ENCODE measurements at places on chromosomes 2 and 18.

- H3K4me1 ChIP-seq: no peaks in the 10 kb centered on the region
- H3K36me3 ChIP-seq: no peaks in the 10 kb centered on the region
- H3K27ac ChIP-seq: no peak overlapping the region
- H3K4me3 ChIP-seq: no peak overlapping the region
- no peak for DNase-seq
Measured at GRCh38 chr2:112995346-112995920, 9.8 kb upstream of the IL36A start.

GRCh38 chr2:28454016-28454930, 41.6 kb upstream of the PLB1 start:
- H3K4me3 ChIP-seq: no peak overlapping the region

- H3K36me3 ChIP-seq: no peaks in the 10 kb centered on the region
- H3K4me1 ChIP-seq: peaks cover 4% of the 10 kb centered on the region
- H3K4me3 ChIP-seq: no peak overlapping the region
- H3K27me3 ChIP-seq: no peaks in the 10 kb centered on the region
Measured at GRCh38 chr2:16013359-16013911, 73.1 kb downstream of the MYCN start.

DNA sequence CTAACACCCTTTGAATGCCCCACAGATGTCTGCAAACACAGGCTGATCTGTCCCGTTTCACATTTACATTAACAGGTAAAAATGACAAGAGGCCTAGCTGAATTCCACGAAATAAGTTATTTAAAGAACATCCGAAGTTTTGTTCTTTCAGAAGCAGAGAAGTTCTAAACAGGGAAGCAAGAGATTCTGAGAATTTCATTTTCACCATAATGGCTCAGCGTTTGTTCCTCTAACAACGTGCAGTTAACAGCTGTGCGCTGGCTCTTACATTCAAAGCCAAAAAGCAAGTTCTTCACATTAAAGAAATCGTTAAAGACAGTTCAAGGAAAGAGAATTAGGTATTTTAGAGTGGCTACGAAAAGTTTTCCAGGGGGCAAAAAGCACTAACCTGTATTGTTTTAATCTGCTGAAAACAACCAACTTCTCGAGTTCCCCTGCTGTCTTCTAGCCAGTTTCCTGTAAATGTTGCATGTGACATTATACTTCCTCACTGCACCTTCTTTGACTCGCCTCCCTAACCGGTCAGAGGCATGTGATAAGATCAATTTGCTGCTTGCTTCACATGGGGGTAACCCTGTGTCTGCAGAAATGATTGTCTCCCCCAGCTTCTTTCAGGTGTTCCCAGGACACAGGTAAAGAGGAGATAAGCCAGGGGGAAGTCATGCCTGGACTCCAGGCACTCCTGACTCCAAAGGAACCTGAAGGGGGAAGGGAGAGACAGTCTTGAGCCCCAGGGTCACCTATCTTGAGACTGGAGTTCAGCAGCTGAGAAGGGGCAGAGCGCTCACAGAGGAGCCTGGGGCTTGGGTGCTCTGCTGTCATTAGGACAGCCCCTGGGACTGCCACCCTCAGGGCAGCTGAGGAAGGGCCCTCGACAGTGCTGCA, 36.8 kb upstream of the WIPF1 start:
- no peaks in the 10 kb centered on the region for H3K4me1 ChIP-seq
- no peaks in the 10 kb centered on the region for H3K27me3 ChIP-seq
- H3K4me3 ChIP-seq: no peak overlapping the region
- H3K36me3 ChIP-seq: no peaks in the 10 kb centered on the region

DNA sequence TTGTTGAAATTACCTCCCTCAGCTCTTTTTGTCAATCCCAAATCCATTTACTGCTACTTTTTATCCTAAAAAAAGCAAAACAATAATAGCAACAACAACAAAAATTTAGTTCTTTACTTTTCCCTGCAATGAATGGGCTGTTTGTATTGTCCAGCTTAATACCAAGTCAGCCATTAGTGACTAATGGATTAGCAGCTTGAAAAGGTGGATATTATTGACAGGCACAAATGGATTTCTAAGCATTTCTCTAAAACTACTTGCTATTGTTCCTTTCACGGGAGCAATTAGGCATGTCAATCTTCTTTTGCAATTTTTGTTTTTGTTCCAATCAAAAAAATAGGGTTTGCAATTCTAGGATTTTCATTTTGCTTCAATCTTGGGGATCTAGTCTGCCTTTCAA, 32.1 kb upstream of the SPAG16 start:
- H3K4me1 ChIP-seq: no peaks in the 10 kb centered on the region
- H3K36me3 ChIP-seq: no peaks in the 10 kb centered on the region
- no peak overlapping the region for H3K27ac ChIP-seq
- no peak for DNase-seq

- H3K27ac ChIP-seq: no peak overlapping the region
- H3K4me1 ChIP-seq: no peaks in the 10 kb centered on the region
- H3K4me3 ChIP-seq: no peak overlapping the region
- H3K36me3 ChIP-seq: no peaks in the 10 kb centered on the region
- H3K27me3 ChIP-seq: no peaks in the 10 kb centered on the region
Measured at GRCh38 chr2:179354296-179354695, 89.7 kb upstream of the SESTD1 start.

GRCh38 chr2:145752091-145752806, 1232.3 kb upstream of the ZEB2 start:
- no peaks in the 10 kb centered on the region for H3K27me3 ChIP-seq
- peaks cover 3% of the 10 kb centered on the region for H3K4me1 ChIP-seq
- no peak overlapping the region for H3K4me3 ChIP-seq
- H3K36me3 ChIP-seq: no peaks in the 10 kb centered on the region
- peak; percentile 14 for DNase-seq
- no peak overlapping the region for H3K27ac ChIP-seq

DNA sequence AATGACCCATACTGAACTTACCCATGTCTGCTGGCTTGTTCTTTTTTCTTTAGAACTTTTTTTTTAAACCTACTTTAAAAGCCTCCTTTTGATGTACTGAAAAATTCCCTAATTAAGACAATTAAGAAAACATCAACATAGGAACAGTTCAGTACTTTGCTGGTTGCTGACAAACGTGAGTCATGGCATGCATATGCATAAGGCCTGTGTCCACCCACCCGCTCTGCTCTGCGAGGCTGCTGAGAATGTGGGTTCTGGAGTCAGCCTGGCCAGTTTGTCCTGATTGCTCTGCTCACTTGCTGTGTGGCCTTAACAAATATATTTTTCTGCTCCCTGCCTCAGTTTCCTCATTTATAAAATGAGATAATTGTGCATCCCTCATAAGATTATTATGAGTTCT, 27.3 kb downstream of the LAMA3 start:
- H3K27me3 ChIP-seq: no peaks in the 10 kb centered on the region
- H3K4me3 ChIP-seq: no peak overlapping the region
- no peaks in the 10 kb centered on the region for H3K4me1 ChIP-seq
- no peak for DNase-seq
- H3K36me3 ChIP-seq: no peaks in the 10 kb centered on the region
- H3K27ac ChIP-seq: no peak overlapping the region

GRCh38 chr2:19649785-19650380, 251.9 kb downstream of the TTC32 start:
- DNase-seq: no peak
- H3K27me3 ChIP-seq: no peaks in the 10 kb centered on the region
- no peak overlapping the region for H3K4me3 ChIP-seq
- no peak overlapping the region for H3K27ac ChIP-seq
- H3K4me1 ChIP-seq: no peaks in the 10 kb centered on the region

GRCh38 chr2:158718851-158719250, 76.3 kb upstream of the DAPL1 start:
- peaks cover 6% of the 10 kb centered on the region for H3K4me1 ChIP-seq
- H3K36me3 ChIP-seq: no peaks in the 10 kb centered on the region
- H3K4me3 ChIP-seq: no peak overlapping the region

GRCh38 chr2:39683022-39683699, 17.4 kb downstream of the TMEM178A start:
- no peaks in the 10 kb centered on the region for H3K4me1 ChIP-seq
- no peak overlapping the region for H3K4me3 ChIP-seq
- H3K27me3 ChIP-seq: no peaks in the 10 kb centered on the region

DNA sequence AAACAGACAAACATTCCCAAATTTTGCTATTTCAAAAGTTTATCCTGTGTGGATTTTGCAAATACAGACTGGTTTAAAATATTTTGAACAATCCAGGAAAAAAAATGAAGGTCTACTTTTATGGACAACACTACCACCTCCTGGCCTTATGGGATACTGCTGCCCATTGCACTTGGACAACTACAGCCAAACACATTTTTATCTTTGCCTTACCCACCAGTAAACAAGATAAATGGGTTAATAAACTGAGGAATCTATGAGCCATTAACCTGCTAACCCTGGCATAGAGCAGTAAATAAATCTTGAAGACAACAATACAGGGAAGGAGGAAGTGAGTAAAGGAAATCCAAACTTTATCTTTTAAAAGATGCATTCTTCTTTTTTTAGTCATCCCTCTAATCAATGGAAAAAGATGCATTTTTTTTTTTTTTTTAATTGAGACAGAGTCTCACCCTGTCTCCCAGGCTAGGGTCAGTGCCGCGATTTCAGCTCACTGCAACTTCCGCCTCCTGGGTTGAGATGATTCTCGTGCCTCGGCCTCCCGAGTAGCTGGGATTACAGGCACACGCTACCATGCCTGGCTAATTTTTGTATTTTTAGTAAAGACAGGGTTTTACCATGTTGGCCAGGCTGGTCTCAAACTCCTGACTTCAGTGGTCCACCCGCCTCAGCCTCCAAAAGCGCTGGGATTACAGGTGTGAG, 2.1 kb upstream of the SPIRE1 start:
- H3K27ac ChIP-seq: no peak overlapping the region
- H3K27me3 ChIP-seq: no peaks in the 10 kb centered on the region
- DNase-seq: peak; percentile 40
- H3K4me1 ChIP-seq: no peaks in the 10 kb centered on the region

GRCh38 chr2:207603486-207603885, 21.7 kb downstream of the METTL21A start:
- H3K27ac ChIP-seq: no peak overlapping the region
- H3K36me3 ChIP-seq: no peaks in the 10 kb centered on the region
- no peaks in the 10 kb centered on the region for H3K27me3 ChIP-seq
- H3K4me3 ChIP-seq: no peak overlapping the region

DNA sequence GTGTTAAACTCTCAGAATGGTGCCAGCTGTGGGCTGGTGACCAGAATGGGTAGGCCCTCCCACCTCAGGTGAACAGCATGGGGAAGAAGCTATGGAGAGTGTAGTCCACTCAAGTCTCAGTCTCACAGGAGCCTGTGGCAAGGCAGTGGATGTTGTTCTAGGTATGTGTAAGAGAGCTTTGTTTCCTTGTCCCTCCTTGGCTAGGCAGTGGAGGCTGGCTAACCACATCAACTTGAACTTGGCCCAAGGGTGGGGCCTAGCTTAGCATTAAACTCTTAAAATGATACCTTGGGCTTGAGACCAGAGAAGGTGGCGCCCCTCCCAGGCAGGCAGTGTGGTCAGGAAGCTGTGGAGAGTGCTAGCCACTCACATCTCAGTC, 53.2 kb upstream of the SLC4A10 start:
- no peaks in the 10 kb centered on the region for H3K36me3 ChIP-seq
- H3K27ac ChIP-seq: no peak overlapping the region
- H3K4me1 ChIP-seq: no peaks in the 10 kb centered on the region
- no peaks in the 10 kb centered on the region for H3K27me3 ChIP-seq
- no peak for DNase-seq
- H3K4me3 ChIP-seq: no peak overlapping the region

- H3K4me3 ChIP-seq: no peak overlapping the region
- no peaks in the 10 kb centered on the region for H3K27me3 ChIP-seq
- no peak overlapping the region for H3K27ac ChIP-seq
- H3K4me1 ChIP-seq: no peaks in the 10 kb centered on the region
Measured at GRCh38 chr18:34970106-34970505, 71.1 kb upstream of the MAPRE2 start.

- no peak overlapping the region for H3K27ac ChIP-seq
- no peak overlapping the region for H3K4me3 ChIP-seq
- H3K36me3 ChIP-seq: no peaks in the 10 kb centered on the region
Measured at GRCh38 chr2:165007161-165007744, 51.9 kb upstream of the SLC38A11 start.

DNA sequence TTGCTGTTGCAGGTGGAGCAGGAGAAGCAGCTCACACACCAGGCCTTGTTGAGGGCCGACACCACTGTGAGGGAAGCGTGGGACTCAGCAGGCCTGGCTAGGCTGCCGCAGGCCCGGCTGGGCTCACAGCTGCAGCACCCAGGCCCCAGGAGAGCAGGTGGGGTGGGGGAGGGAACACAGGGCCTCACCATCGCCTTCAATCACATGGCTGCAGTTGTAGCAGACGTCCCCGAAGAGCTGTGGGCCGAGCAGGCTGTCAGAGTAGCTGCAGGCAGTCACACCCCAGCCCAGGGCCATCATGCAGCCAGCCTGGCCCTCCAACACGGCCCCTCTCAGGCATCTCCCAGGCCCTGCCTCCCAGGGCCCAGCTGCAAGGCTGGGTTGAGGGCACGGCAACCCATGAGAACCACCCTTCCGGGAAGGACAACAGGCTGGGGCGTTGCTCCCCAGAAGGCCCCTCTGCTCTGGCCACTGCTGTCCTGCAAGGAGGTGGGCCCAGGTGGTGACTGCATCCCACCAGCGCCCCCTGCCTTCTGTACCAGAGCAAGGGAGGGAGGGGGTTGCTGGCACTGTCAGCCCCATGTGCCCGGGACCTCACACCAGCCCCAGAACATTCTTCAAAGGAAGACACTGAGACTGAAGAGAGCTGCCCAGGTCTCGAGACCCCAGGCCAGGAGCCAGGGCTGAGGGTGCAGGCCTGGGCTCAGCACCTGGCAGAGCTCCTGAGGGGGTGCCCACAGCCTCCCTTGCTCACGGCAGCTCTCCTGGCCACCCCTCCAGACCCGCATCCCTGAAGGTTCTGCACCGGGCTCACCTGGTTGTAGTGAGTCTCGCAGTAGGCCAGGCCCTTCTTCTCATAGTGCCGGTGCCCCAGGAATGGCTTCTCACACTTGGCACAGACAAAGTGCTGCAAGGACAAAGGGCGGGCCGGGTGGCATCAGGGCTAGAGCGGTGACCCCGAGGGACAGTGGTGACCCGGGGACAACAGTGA, 5.6 kb upstream of the GPR17 start:
- H3K27ac ChIP-seq: no peak overlapping the region
- no peaks in the 10 kb centered on the region for H3K4me1 ChIP-seq
- no peaks in the 10 kb centered on the region for H3K36me3 ChIP-seq
- no peak overlapping the region for H3K4me3 ChIP-seq
- H3K27me3 ChIP-seq: no peaks in the 10 kb centered on the region

DNA sequence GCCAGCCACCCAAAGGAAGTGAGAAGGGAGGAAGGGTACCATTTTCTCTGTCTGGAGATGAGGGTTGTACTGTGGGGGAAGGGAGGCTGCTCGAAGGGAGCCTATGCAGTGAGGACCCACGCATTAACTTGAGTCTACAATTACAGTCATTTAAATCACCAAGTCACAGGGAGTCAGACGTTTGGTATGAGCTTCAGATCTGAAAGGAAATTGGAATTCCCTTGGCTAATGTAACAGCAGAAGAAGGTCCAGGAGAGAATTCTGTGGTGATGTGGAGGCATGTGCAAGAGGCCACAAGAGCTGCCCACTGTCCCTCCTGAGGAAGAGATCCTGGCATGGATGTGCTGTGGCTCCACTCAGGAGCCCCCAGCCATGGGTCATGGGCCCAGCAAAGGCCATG, 22.5 kb downstream of the DAPL1 start:
- H3K27me3 ChIP-seq: no peaks in the 10 kb centered on the region
- no peak for DNase-seq
- no peak overlapping the region for H3K27ac ChIP-seq
- H3K4me1 ChIP-seq: no peaks in the 10 kb centered on the region
